ENCODE measurements at places on chromosomes 4 and X.

- no peak for DNase-seq
Observed at GRCh38 chr4:61239250-61239649, 39.1 kb downstream of the ADGRL3 start.

- no peak for DNase-seq
Observed at GRCh38 chr4:76300012-76300411, 6.5 kb upstream of the STBD1 start.

- no peak for DNase-seq
Observed at GRCh38 chr4:56742080-56742871, 61.2 kb upstream of the HOPX start.

DNA sequence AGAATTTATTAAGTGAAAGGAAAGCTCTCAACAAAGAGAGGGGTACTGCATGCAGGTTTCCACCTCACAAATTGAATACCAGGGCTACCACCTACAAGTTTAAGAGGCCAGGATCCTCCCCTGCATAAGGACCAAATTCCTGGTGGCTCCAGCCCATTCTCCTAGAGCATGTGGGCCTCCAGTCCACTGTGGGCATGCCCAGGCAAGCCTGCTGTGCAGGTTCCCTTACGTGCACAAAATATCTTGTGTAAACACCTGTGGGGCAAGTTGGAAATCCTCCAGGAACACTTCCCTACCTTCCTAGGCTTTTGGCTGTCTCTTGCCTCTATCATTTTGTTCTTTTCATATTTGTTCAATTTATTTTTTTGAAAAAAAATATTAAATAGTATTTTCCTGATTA is 724.3 kb downstream of the ARAP2 start:
- DNase-seq: no peak

DNA sequence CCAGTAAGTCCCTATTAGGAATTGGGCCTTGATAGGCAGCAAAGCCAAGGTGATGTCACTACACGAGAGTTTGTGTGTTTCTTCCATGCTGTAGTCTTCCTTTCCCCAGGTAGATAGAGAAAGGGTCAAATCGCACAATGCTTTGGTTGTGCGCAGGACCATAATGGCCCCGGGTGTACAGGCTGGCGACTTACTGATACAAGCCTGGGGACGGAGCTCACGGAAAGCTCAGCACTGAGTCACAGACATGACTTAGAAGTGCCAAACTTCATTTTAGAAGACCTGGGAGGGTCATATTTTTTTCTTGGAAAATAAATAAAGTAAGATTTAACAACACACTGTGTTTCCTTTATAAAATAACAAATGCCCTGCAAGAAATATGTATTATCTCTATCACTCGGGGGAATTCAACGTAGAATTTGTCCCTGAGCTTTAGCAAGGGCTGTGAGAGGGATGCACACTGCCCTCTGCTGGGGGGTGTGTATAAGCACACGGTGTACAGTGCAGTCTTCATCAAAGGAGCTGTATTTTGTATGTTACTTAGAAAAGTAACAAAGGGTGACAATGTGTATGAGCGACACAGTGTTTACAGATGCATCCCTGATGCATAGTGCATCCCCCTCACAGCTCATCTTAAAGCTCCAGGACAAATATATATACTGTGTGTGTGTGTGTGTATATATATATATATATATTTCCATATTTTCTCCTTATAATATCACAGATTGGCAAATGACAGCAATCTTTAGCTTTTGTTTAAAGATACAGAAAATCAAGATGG is 254.5 kb upstream of the VEGFC start:
- peak; percentile 10 for DNase-seq

- DNase-seq: no peak
Observed at GRCh38 chr4:335515-335914, 2.1 kb upstream of the ZNF141 start.

- no peak for DNase-seq
Observed at GRCh38 chrX:111123606-111124179, 27.7 kb downstream of the PAK3 start.

DNA sequence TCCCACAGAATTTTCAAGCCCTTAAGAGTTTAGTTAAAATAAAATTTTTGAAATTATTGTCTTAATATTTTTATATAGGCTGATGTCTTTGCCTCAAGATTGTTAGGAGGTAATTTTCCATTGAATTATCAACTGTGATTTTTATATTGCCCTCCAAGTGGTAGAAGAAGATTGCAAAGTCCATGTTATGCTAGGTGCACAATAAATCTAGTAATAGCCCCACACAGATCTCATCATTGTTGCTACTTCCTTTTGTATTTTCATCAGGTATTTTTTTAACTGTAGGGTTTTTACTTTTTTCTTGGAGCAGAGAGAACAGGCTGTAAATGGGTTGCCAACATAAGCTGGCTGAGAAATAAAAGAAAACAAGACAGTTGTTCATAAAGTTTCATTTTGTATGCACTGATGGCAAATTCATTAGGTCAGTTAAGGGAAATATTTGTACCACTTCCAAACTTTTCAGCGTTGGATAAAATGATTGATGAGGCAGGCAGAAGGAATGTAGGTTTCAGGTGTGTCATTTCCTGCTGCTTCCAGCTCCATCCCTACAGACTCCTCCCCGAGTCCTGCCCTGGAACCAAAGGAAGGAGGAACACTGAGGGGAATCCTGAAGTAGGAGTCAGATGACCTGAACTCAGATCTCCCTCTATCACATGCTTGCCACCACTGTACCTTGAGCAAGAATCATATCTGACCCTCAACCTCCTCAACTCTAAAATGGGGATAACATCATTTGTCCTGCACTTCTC is 105.5 kb downstream of the PRRG1 start:
- no peak for DNase-seq

DNA sequence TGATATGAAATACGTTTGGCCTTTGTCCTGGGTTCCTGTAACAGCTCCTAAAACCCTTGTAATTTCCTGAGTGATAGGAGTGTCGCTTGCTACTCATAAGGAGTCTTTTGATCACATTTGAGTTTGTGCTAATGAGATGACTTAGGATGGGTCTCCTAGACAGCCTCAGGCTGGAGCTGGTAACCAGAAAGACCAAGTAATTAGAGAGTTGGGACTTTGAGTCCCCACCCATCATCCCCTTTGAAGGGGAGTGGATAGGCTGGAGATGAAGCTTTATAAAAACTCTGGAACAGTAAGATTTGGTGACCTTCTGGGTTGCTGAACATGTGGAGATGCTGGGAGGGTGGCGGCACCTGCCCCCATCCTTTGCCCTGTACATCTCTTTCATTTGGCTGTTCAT is 2.9 kb downstream of the SEC24B start:
- DNase-seq: no peak

GRCh38 chr4:122898370-122899150 is 23.8 kb downstream of the NUDT6 start:
- DNase-seq: no peak

- no peak for DNase-seq
Observed at GRCh38 chr4:110004556-110004955, 91.9 kb downstream of the EGF start.

DNA sequence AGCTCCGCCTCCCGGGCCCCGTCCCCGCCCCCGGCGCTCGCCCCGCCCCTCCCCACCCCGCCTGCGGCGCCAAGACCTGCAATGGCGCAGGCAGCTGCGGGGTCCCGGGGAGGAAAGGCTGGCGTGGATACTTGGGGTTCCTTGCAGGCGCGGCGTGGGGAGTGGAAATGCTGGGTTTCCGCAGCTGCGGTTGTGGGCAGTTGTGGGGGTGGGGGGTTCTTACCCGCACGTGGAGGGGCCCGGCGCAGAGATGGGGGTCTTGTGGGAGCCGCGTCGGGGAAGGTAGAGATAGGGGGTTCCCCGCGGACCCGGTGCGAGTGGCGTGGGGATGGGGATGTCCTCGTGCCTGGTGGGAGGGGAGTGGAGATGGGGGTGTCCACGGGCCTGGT is 680 bp upstream of the ASMTL start:
- peak; percentile 94 for DNase-seq

DNA sequence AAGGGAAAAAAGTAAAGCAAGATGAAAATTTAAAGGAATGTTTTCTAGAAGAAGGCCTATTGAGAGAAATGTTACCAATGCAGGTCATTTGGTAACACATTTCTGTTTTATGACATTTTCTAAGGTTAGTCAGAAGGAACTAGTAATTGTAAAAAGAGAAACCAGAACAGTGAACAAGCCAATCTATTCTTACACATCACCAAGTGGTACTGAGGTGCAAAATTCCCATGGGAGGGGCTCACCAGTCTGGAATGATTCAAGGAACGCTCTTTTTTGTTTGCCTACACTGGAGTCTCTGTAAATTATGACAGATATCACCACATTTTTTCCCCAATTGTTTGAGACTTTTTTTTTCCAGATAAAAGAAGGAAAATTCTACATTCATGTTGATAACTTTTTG is 404.7 kb upstream of the CNKSR2 start:
- no peak for DNase-seq

- DNase-seq: no peak
Observed at GRCh38 chrX:153454901-153455550, 9.2 kb upstream of the TREX2 start.

DNA sequence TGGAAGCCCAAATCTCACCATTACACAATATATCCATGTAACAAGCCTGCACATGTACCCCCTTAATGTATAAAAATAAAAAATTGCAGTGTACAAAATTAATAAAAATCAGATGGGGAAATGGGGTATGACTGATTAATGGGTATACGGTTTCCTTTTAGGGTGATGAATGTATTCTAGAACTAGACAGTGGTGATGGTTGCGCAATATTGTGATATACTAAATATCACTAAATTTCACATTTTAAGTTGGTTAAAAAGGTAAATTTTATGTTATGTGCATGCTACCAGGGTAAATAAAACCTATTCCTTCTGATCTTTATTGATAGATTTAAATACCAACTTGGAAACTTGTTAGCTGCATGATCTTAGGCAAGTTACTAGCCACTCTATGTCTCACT is 129.4 kb downstream of the SPANXA1 start:
- DNase-seq: no peak

DNA sequence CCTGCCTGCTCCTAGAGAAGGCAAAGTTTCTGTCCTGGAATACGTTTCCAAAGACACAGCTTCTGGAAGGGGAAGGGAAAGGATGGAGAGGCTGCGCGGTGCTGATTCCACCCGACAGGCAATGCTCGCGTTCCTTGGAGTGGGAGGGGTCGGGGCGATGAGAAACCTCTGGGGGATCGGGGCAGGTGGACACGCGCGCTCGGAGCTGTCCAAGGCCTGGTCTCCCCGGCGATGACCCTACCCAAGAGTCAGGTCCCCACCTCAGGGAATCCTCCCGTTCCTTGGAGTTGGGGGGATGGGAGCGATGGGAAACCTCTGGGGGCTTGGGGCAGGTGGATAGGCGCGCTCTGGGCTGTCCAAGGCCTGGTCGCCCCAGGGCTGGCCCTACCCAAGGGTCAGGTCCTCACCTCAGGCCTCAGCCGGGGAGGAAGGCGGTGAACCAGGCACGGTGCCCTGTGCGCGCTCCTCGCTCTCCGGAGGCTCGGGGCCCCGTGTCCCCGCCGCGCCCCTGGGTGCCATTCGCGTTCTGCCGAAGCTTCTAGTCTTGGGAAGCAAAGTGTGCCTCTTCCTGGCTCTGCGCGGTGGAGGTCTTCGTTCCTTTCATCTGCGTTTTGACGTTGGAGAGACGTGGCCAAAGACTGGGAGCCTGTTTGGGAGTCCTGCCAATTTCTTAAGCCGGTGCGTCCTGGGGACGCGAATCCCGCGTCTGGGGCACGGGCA is 10.6 kb upstream of the SHOX start:
- DNase-seq: no peak

GRCh38 chr4:102514298-102514964 is 13.3 kb downstream of the NFKB1 start:
- DNase-seq: no peak

- DNase-seq: no peak
Observed at GRCh38 chr4:19135895-19136633, 1114.5 kb upstream of the LCORL start.

DNA sequence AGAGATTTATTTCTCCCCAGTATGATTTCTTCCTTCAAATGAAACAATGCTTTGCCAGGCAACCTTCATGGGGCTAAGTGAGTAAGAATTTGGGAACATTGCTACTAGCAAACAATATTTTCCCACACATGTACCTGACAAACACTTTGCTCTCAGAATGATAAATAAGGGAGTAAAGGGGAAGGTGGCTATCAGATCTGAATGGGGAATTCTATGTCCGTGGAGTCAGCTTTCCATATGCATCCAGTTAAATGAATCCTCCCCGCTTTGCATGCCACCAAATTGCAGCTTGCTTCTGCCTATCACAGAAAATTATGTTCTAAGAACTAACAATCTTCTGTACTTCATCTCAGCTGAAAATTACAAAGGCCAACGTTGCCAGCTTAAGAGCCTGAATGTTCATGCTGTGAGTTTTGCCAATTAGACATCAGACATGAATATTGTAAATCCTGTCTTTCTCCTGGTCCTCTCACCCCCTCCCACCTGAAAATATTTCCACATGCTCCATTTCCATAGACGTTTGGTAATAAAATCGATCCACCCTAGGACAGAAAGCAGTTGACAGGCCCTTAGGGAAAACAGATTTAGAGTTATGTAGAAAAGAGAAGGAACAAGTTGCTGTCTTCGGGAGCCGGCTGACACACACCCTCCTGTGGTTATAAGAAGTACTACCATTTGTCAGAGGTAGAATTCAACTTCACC is 6.3 kb downstream of the MEPE start:
- DNase-seq: no peak

GRCh38 chrX:29617725-29618124 is 597.6 kb upstream of the MAGEB2 start:
- DNase-seq: no peak

- DNase-seq: no peak
Observed at GRCh38 chr4:14078326-14078725, 450.8 kb upstream of the BOD1L1 start.

DNA sequence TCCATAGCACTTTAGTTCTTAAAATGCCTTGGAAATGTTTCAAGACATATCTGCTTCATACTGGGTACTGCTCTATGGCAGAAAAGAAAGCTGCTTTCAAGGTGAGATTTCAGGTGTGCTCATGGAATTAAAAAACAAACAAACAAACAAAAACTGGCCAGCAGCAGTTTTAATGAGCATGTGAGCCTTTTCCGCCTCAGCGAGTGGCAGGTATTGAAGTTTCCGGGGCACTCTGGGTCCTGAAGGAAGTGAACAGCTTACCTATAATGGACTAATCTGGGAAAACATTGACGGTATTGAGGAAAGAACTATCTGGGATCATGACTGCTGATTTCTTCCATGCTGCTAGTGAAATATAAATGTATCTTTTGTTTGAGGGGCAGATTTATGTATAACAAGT is 194.6 kb downstream of the MAML3 start:
- DNase-seq: no peak

GRCh38 chr4:63493265-63493664 is 916.0 kb downstream of the TECRL start:
- DNase-seq: no peak

GRCh38 chrX:48976086-48976485 is 4.4 kb upstream of the KCND1 start:
- no peak for DNase-seq

- DNase-seq: no peak
Observed at GRCh38 chrX:143121477-143121876, 95.7 kb downstream of the SPANXN4 start.

- DNase-seq: no peak
Observed at GRCh38 chr4:3516836-3517730, 15.1 kb downstream of the LRPAP1 start.

- DNase-seq: no peak
Observed at GRCh38 chr4:128516301-128516969, 228.8 kb upstream of the PGRMC2 start.

- no peak for DNase-seq
Observed at GRCh38 chrX:120457766-120458180, 11.3 kb downstream of the LAMP2 start.
